ENCODE measurements at places on chromosomes 3 and 15.

GRCh38 chr3:24582431-24583403 is 88.1 kb upstream of the THRB start:
- DNase-seq = no peak
- H3K27ac ChIP-seq = peak overlapping the region; percentile 8
- H3K4me1 ChIP-seq = peaks cover 26% of the 10 kb centered on the region
- H3K4me3 ChIP-seq = no peak overlapping the region
- no peaks in the 10 kb centered on the region for H3K36me3 ChIP-seq

- H3K27me3 ChIP-seq = peaks cover 13% of the 10 kb centered on the region
- H3K4me1 ChIP-seq = peaks cover 22% of the 10 kb centered on the region
- peak overlapping the region; percentile 80 for H3K4me3 ChIP-seq
- H3K27ac ChIP-seq = no peak overlapping the region
Measured at GRCh38 chr3:56800832-56801661, 702 bp downstream of the ARHGEF3 start.

- peaks cover 2% of the 10 kb centered on the region for H3K4me1 ChIP-seq
- DNase-seq = no peak
- H3K27me3 ChIP-seq = no peaks in the 10 kb centered on the region
- no peak overlapping the region for H3K27ac ChIP-seq
- H3K4me3 ChIP-seq = no peak overlapping the region
- no peaks in the 10 kb centered on the region for H3K36me3 ChIP-seq
Measured at GRCh38 chr3:102129760-102130608, 280.7 kb downstream of the NFKBIZ start.

- no peaks in the 10 kb centered on the region for H3K27me3 ChIP-seq
- H3K4me3 ChIP-seq = no peak overlapping the region
- no peaks in the 10 kb centered on the region for H3K4me1 ChIP-seq
- H3K27ac ChIP-seq = no peak overlapping the region
- no peaks in the 10 kb centered on the region for H3K36me3 ChIP-seq
Measured at GRCh38 chr3:189132231-189132671, 39.5 kb upstream of the TPRG1 start.

- H3K4me1 ChIP-seq = no peaks in the 10 kb centered on the region
- H3K27ac ChIP-seq = no peak overlapping the region
- H3K27me3 ChIP-seq = peaks cover 7% of the 10 kb centered on the region
- peak overlapping the region; percentile 24 for H3K4me3 ChIP-seq
Measured at GRCh38 chr15:90667073-90667754, 49.9 kb upstream of the BLM start.

DNA sequence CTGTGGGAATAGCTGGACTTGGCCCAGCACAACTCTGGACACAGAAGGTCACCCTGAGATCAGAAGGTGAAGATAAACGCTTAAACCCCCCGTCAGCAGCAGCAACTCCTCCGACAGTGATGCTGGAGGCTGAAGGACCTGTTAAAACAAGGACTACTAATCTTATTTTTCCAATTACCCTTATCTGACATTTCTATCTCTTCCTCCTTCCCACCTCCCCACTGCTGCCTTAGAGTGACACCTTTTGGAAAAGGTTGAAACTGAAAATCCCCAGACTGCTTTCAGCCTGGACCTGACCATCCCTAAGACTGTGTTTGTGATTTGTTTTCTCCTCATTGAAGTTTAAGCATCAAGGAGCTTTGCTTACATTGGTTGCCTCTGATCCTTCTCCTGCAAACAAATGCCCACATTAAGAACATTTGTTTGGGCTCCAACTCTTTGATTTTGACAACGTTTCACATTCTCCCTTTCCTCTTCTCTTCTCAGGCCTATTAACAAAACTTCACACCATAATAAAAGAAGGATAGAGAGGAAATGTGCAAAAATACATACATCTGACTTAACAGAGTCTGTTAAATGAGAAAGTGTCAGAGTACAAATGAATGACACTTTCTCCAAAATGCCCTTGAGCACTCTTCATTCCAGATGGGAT is 410.6 kb upstream of the WNT5A start:
- no peak for DNase-seq
- H3K4me3 ChIP-seq = no peak overlapping the region
- H3K36me3 ChIP-seq = no peaks in the 10 kb centered on the region
- H3K27ac ChIP-seq = no peak overlapping the region
- no peaks in the 10 kb centered on the region for H3K27me3 ChIP-seq

DNA sequence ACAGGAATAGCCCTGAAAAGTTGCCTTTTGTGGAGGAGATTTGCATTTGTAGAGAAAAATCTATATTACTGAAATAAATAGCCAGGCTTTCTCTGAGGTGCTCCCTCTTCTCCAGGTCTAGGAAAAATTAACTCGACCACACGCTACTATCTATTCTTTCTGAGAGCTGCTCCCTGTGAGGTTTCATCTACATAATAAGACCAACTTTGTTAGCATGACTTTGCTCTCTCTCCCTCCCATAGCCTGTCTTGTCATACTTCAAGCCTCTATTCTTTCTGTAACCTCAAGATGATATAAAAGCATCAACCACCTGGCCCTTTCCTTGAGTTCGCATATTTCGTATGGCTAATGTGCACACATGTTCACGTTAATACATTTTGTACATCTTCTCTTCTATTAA is 75.8 kb upstream of the STRIT1 start:
- peaks cover 78% of the 10 kb centered on the region for H3K4me1 ChIP-seq
- H3K27ac ChIP-seq = peak overlapping the region; percentile 18
- peaks cover 9% of the 10 kb centered on the region for H3K36me3 ChIP-seq
- DNase-seq = no peak
- peaks cover 48% of the 10 kb centered on the region for H3K27me3 ChIP-seq
- peak overlapping the region; percentile 14 for H3K4me3 ChIP-seq

GRCh38 chr3:23624305-23624704 is 181.4 kb upstream of the UBE2E1 start:
- peaks cover 12% of the 10 kb centered on the region for H3K4me1 ChIP-seq
- peaks cover 31% of the 10 kb centered on the region for H3K36me3 ChIP-seq
- H3K4me3 ChIP-seq = no peak overlapping the region
- no peak for DNase-seq

GRCh38 chr3:114686621-114687020 is 392.8 kb downstream of the TIGIT start:
- H3K4me3 ChIP-seq = no peak overlapping the region
- H3K27me3 ChIP-seq = no peaks in the 10 kb centered on the region
- no peak for DNase-seq
- no peaks in the 10 kb centered on the region for H3K36me3 ChIP-seq
- H3K4me1 ChIP-seq = peaks cover 25% of the 10 kb centered on the region

Measured in WTC11 (cell line).